Ovary (tissue), 10 donors: ENCODE measurements at places on chromosomes 6 and 20. TPM values are rescaled to one million over a fixed set of nuclear protein-coding genes. Genes with fewer than 3 reads are reported as not detected.

MYMX gene
- 0.40 TPM for polyA plus RNA-seq

DST gene
- 169 TPM for polyA plus RNA-seq

MAFB gene
- 19.3 TPM for polyA plus RNA-seq

DPPA5 gene
- polyA plus RNA-seq = 0.68 TPM

COL11A2 gene
- polyA plus RNA-seq = 0.96 TPM

C6orf52 gene
- 0.73 TPM for polyA plus RNA-seq

PIGU gene
- polyA plus RNA-seq = 61.4 TPM

CDYL gene
- 27.6 TPM for polyA plus RNA-seq
